Stimulated activated CD4-positive, alpha-beta T cell treated with anti-CD3 and anti-CD28 coated beads, Interleukin-4, amount 100 ng/mL, for 24 hours (primary cell): ENCODE measurements at places on chromosomes 4 and X.

GRCh38 chr4:143241892-143242291 is 57.2 kb downstream of the USP38 start:
- no peak for DNase-seq

DNA sequence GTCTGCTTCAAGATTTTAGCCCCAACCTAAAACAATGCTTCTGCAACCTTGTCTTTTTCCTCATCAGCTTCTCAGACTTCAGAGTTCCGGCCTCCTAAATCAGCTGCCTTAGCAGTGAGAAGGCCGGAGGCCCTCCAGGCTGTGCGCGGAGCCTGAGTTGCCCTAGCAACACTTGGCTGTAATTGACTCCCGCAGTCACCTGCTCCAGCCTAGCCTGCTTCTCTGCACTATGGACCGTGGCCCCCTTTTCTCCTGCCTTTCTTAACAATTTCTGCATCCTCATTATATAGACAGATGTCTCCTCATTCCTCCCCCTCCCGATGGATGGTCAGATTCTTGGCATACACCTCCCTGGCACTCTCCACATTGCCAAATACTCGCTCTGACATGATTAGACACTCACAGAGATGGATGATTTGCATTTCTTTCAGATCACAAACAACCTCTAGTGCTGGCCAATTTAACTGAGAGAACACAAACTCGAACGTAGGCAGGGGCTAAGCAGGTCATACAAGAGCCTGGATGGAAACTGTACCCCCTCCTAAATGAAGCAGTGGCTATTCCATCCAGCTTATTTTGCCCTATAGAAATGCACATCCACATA is 9.5 kb upstream of the HUWE1 start:
- DNase-seq = no peak

- peak; percentile 8 for DNase-seq
Observed at GRCh38 chr4:100079264-100079663, 111.0 kb downstream of the DDIT4L start.

DNA sequence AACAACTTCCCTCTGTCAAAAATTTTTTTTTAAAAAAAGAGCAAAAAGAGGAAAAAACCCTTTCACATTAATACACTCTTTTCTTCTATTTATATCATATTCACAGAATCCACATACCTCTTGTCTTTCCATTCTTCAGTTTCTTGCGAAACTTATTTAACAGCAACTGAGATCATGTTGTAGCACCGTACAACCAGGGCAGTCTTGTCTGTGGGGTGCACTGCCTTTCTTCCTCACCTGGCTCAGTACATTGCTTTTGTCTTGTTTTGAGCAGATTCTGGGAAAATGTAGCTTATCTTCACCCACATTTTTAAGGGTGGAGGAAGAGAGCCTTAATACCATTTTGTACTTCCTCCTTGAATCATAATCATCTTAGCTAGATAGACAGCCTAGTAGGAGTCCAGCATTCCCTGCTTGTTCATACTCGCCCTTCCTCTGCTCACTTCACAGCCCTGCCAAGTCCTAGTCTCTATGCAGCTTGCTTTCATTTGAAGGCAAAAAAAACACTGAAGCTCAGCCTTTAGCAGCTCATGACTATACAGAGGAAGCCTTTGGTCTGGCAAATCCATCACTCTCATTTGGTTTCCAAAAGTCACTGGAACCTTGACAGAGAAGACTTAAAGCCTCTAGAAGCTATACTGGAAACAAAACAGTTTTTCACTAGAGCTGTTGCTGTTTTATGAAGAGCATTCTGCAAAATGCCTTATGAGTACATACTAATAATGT is 140.6 kb upstream of the BANK1 start:
- no peak for DNase-seq

- no peak for DNase-seq
Observed at GRCh38 chr4:26181616-26182015, 139.2 kb upstream of the RBPJ start.

- DNase-seq = no peak
Observed at GRCh38 chr4:155548173-155548572, 118.5 kb upstream of the GUCY1A1 start.

- DNase-seq = peak; percentile 49
Observed at GRCh38 chrX:103175944-103176753, 38.8 kb upstream of the BEX4 start.

DNA sequence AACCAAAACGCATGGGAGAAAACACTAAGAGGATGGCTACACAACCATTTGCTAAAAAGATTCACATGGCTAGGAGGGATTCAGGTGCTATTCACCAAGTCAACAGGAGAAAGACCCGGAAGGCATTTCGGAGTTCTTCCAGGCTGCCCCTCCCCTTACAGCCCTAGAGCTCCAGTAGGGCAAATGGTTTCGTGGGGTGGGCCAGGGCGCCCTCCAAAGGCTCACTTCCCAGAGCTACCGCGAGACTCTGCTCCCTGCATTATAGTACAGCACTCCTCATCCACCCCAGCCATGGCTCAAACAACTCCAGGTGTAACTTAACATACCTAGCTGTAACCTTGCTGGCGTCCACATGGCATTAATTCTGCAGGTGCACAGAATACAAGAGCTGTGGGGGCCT is 179.7 kb downstream of the SLC39A8 start:
- no peak for DNase-seq
